ENCODE measurements at places on chromosomes 4 and X.

DNA sequence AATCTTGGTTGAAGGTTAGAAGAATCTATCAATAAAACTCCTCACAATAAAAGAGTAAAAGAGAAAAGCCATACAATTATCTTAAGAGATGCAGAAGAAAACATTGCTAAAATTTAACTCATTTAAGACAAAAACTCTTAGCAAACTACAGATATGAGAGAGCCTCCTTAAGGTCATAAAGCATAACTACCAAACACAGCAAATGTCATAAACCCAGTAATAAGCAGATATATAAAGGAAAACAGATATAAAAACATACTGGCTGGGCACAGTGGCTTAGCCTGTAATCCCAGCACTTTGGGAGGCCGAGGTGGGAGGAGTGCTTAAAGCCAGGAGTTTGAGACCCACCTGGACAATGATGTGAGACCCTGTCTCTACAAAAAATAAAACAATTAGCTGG lies 165.3 kb downstream of the FAM13A start:
- no peak for DNase-seq

DNA sequence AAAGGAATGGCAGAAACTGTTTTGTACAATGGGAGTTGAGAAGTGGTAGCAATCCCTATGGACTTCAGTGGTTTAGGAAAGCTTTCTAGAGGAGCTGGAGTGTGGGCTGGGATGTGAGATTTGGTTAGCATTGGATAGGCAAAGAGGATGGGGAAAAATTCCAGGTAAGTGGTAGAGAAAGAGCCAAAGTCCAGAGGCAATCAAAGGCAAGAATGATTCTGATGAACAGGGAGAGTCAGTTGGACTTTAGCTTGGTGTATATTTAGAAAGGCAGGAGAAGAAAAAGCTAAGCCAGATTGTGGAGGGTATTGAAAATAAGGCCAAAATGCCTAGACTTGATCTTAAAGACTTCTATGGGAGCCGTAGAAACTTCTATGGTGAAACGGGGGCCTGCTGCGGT lies 3.7 kb upstream of the VSIG4 start:
- no peak for DNase-seq

DNA sequence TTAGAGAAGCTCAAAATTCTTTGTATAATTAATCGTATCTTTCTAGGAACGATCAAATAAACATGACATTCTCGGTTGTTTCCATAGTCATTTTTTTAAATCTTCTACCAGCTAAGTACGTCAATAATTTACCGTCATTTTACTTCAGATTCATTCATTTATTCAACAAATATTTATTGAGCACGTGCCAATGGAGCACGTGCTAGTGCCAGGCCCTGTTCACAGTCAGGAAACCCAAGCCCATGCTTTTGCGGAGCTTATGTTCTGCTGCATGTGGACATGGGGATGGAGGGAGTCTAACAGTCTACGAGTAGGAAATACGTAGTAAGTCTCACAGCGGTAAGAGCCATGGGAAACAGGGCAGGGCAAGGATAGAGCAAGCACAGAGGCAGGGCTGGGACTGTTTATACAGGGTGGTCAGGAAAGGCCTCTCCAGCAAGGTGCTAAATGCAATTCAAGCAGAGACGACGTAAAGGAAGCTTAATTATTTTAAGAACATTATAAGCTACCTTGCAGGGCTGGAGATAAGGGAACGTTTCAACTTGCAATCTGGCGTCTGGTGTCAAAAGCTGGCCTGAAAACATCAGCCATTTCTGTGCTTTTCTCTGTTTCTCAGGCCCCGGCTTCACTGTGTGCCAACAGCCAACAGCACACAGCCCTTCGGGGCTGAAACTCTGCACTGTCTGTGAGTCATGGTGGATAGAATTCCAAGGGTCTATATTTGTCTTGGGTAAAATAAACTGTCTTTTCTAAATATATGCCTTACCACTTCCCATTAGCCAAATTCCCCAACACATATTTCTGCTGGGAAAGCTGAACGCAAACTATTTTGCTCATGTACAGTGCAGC lies 517.1 kb upstream of the ZFP42 start:
- DNase-seq = no peak

DNA sequence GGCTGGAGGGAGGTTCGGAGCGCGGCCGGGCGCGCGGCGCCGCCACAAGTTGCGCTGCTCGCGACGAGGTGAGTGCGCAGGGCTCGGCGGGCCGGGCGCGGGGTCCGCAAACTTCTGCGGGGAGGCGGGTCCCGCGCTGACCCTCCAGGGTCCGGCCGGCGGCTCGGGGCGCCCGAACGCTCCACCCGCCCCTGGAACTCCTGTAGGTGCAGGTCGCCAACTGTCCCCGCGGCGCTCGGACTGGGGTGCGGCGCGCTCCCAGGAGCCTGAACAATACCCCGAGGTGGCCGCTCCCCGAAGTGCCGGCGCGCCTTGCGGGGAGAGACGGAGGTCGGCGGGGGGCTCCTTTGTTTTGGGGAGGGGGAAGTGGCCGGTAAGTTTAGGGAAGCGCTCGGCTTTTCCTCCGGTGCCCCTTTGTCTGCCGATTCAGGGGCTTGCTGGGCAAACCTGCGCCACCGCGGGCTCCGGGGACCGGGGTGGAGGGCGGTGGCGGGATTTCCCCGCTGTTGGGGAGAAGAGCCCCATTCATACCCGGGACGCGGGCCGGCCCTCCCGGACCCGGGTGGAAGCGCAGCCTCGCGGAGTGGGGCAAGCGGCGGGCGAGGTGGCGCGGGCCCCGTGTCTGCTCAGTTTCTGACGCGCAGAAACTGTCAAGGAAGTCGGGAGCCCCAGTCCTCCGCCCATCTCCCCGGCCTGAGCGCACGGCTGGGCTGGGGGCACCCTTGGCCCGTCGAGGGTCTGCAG lies 694 bp downstream of the TBL1X start:
- peak; percentile 11 for DNase-seq

GRCh38 chr4:26907731-26908599 lies 47.3 kb downstream of the STIM2 start:
- no peak for DNase-seq

- no peak for DNase-seq
Observed at GRCh38 chr4:135724421-135724820, 1522.8 kb upstream of the PABPC4L start.

DNA sequence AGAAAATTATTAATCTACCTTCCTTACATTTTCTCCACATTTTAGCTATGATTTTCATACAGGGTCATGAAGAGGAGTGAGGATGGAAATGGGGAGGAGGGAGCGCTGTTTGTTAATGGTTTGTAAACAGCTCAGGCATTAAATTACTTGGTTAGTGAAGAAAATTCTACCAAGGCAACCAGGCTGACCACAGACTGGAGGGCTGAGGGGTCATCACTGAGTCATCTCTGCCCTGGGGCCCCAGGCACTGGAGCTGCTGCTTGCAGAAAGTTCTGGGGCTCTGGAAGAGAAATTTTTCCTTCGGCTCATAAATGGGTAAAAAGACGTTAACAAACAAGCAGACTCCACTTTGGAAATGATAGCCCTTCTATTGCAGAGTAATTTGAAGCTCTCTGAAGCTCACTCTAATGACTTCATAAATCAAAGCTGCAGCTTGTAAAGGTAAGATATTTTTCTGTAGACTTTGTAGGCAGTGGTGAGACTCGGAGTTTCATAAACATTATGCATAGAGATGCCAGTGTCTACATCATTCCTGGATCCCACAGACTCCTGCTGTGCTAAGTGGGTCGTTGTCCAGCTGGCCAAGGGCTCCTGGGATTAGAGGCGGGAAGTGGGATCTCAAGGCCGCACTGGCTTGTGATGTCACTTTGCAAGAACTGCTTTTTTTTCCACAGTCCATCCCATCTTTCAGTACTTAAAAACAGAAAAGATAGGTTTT lies 159.6 kb downstream of the PTTG2 start:
- no peak for DNase-seq

DNA sequence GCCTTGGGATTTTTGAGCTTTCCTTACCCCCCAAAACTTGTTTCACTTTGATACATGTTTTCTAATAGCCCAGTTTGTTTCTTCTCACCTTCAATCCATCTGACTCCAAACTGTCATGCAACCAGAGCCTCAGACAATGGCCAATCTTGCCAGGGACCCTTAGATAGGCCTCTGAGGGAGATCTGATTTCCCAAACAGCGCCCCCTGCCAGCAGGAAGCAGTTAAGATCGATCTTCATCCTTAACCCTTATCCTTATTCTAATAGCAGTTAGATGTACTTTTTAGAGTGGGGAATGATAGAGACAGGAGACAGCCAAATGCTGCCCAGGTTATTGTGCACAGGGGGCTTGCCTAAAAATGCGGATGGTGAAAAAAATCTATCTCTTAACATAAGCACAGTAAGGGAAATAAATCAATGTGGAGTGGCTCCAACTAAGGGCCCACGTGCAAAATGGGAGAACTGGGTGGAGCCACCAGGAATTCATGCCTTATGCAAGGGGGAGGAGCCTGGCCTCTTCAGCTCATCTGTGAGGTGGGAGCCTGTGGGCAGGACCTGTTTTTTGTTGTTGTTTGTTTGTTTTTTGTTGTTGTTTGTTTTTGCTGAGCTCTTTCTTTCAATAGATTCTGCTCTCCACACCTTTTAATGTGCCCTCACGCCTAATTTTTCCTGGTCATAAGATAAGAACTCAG lies 833.6 kb upstream of the AGA start:
- no peak for DNase-seq

- no peak for DNase-seq
Observed at GRCh38 chr4:100450449-100450848, 67.4 kb downstream of the EMCN start.

DNA sequence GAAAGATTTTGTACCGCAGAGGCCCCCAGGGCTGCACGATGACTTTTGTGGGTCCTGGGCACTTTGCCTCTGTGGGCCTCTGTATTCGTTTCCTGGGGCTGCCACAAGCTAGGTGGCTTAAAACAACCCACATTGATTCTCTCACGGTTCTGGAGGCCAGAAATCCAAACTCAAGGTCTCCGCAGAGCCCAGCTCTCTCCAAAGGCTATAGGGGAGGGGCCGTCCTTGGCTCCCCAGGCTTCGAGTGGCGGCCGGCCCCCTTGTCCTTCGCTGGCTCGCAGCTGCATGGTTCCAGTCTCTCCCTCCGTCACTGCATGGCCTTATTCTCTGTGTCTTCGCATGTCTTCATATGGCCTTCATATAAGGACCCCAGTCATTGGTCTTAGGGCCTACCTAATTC lies 241.2 kb downstream of the EVC2 start:
- no peak for DNase-seq
